ENCODE measurements at places on chromosomes 3 and 15.

GRCh38 chr3:50163572-50164455 lies 8.7 kb downstream of the SEMA3F start:
- no peak for DNase-seq

DNA sequence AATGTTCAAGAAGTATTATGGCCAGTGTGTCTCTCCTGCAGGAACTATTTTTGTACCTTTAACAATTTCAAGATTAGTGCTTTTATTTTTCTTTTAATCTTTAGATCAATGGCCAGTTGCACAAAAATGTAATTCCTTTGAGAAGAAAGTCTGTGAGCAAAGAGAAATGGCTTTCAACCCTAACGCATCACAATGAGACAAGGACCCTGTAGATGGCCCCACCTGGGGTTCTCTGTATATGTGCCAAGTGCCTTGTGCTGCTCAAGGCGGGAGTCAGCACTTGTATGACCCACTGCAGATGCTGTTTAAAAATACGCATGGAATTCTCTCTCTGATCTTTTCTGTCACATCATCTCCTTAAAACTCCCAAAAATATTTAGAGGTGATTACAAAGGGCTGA lies 453.4 kb downstream of the OCA2 start:
- DNase-seq = no peak

DNA sequence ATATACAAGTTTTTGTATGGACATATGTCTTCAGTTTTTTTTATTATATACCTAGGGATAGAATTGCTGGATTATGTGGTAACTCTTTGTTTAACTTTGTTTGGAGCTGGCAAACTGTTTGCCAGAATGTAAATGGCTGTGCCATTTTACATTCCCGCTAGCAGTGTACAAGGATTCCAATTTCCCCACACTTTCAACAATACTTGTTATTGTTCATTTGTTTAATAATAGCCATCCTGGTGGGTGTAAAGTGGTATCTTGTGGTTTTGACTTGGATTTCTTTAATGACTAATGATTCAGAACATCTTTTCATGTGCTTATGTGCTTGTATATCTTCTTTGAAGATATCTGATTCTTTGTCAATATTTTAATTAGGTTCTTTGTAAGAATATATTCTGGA lies 64.4 kb downstream of the ZNF609 start:
- DNase-seq = no peak

DNA sequence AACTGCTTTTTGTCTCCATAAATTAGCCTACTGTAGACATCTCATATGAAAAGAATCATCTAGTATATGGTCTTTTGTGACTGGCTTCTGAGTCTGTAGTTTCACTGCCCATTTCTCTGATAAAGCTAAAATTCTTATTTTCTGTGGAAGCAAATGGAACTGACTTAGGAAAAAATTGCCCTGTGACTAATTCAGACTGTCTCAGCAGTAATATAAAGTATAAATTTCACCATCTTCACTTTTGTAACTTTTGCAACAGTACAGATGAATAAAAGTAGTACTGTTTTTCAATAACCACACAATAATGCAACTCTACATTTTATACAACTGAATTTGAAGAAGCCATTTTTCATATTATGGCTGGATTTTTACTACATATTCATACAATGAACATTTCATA lies 104.1 kb downstream of the TBC1D5 start:
- no peak for DNase-seq

GRCh38 chr3:29301332-29302019 lies 20.6 kb downstream of the RBMS3 start:
- DNase-seq = no peak

- DNase-seq = no peak
Measured at GRCh38 chr15:63210151-63211091, 21.0 kb downstream of the RAB8B start.

GRCh38 chr3:8793242-8793641 lies 23.8 kb upstream of the OXTR start:
- DNase-seq = no peak

- no peak for DNase-seq
Measured at GRCh38 chr15:66658855-66659254, 43.2 kb upstream of the SMAD6 start.

DNA sequence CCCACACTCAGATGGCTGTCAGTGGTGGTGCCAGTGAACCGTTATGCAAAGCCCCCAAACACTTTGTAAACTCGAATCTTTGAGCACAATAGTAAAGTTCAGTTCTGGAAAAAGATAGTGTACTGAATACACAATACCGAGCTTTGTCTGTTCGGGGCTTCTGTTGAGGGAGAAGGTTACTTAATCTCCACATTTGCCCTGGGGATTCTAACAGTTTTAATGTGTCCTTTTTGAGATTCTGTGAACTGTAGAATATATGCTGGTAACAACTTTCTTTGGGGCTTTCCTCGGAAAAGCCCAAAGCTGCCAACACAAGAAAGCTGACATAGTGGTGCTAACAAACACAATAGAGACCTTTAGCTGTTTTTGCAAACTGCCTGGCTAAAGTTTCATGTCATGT lies 686.5 kb downstream of the ROBO1 start:
- no peak for DNase-seq

DNA sequence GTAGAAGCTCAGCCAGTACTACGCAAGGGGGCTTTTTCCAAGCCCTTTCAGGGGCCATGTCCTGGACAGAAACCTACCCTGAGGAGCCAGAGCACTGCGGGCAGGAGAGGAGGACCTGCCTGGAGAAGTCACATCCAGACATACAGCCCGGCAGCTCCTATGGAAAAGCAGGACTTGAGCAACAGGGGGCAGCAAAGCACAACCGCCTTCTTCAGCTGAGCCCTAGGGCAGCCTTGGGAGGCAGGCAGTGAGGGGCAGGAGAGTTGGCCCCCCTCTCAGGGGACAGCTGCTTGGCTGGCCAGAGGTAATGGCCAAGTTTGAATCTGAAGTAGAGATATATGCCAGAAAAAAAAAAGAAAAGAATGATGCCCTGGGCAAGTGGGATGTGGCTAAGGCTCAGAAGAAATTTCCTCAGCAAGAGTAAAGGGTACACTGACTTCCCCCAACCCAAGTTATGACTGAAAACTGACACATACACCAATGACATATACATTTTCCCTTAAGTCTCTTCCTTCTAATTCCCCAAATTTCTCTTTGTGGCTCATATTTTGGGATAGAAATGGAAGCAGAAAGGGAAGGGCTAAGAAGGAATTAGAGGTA lies 56.9 kb downstream of the CYP19A1 start:
- peak; percentile 38 for DNase-seq

DNA sequence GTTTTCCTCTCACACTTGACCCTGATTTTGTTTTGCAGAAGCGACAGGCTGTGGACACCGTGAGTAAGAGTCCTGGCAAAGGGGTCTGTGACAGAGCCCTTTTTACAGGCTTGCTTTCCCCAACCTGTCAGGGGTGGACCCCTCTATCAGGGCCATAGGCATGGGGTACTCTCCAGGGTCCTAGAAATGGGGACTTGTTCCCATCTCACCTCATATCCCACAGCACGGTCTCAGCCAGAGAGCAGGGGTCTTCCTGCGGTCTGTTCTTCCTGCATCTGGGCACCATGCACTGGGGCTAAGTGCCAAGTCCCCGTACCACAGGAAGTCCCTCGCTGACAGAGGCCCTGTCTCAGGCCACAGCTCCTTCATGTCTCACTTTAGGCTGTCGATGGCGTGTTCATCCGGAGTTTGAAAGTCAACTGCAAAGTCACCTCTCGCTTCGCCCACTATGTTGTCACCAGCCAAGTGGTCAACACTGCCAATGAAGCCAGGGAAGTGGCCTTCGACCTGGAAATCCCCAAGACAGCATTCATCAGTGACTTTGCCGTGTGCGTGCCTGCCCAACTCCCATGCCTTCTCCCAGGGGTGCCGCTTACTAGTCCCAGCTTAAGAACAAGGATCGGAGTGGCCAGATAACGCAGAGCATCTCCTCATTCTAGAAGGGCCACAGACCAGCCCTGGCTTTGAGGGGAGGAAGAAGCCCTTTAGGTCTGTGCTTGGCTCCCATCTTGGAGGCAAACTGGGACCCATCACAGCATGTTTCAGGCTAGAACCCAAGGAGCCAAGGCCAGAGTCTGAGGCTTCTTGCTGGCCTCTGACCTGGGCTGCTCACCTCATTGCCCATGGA lies 783 bp downstream of the ITIH1 start:
- no peak for DNase-seq

DNA sequence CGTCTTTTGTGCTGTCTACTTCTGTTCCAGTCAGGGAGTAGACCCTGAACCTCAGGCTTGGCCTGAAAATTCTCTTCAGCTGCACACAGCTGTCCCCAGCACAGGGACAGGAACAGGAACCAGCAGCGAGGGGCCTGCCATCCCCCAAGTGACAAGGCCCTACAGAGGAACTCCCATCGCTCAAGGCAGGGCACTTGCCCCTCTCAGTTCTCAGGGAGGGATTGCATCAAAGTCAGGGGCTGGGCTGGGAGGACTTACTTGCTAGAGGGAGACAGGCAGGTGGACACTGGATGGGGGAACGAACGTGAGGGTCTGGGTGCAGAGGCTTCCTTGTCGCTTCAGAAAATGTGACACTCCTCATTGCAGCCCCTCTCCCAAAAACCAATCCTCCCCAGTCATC lies 163.6 kb downstream of the CHSY1 start:
- DNase-seq = no peak

DNA sequence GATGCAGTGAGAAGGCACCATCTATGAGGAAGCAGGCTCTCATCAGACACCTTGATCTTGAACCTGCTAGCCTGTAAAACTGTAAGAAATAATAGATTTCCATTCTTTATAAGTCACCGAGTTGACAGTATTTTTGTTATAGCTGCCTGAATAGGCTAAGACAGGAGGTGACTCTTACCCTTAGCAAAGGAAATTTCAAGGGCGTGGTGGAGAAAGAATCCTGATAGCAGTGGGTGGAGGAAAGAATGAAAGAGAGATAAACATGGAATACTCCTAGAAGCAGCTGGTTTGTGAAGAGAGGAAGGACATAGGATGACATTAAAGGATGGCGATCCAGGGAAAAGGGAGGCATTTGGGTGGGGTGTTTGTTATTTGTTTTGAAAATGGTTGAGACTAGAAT lies 41.4 kb downstream of the SIDT1 start:
- no peak for DNase-seq

GRCh38 chr3:35932995-35933394 lies 293.7 kb downstream of the ARPP21 start:
- DNase-seq = no peak

DNA sequence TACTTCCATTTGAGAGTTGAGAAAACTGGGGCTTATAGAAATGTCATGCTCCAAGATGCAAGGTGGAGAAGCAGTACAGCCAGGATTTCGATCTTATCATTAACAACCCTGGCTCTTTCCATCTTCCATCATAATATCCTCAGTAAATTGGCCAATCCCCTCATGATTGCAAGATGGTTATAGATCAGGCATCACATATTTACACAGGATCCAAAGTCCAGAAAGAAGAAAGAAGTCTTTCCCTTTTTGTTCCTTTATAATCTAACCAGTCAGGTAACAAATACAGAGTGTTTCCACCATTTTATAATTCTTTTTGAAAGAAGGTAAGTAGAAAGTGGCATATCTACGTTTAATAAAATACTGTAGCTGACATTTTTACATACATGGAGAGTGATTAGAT lies 29.7 kb downstream of the CNTN3 start:
- no peak for DNase-seq

DNA sequence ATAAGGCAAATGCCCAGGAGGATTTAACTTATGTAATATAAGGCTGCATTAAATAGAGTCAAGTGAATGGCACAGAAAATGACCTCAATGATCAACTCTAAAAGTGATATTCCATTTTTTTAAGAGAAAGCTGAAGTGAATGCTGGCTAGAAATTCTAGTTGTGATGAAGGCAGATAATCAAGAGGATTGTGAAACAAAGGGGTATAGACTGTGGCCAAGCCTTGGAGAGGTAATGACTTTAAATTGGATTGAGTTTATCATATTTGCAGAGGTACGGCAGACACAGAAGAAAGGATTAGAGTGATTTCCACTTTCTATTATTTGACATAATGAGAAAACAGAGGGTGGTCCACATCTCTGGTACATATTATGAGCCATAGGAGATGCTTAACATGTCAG lies 269.2 kb downstream of the MECOM start:
- no peak for DNase-seq

GRCh38 chr3:192879346-192880031 lies 38.2 kb downstream of the MB21D2 start:
- DNase-seq = peak; percentile 47

- no peak for DNase-seq
Measured at GRCh38 chr15:92025706-92026270, 172.3 kb downstream of the SLCO3A1 start.

GRCh38 chr3:108320746-108321350 lies 24.5 kb downstream of the HHLA2 start:
- no peak for DNase-seq

GRCh38 chr3:109242187-109242523 lies 74.2 kb downstream of the DPPA2 start:
- no peak for DNase-seq

- peak; percentile 89 for DNase-seq
Measured at GRCh38 chr3:126389112-126389793, 5.5 kb upstream of the CFAP100 start.

DNA sequence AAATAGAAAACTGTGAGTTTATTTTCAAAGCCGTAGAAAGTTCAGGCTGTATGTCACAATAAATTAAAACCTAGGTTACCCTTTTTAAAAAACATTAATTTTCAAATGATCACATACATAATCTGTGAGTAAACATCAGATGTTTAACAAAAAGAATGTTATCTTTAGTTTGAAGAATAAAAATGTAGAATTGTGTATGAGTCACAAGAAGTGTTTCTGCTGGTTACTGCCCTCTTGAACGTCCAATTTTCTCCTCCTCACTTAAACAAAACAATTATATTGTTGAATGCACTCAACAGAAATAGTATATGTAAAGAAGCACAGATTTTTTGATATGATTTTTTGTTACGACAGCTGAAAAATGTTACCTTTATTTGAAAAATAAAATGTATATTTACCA lies 855.1 kb downstream of the ROBO1 start:
- no peak for DNase-seq

DNA sequence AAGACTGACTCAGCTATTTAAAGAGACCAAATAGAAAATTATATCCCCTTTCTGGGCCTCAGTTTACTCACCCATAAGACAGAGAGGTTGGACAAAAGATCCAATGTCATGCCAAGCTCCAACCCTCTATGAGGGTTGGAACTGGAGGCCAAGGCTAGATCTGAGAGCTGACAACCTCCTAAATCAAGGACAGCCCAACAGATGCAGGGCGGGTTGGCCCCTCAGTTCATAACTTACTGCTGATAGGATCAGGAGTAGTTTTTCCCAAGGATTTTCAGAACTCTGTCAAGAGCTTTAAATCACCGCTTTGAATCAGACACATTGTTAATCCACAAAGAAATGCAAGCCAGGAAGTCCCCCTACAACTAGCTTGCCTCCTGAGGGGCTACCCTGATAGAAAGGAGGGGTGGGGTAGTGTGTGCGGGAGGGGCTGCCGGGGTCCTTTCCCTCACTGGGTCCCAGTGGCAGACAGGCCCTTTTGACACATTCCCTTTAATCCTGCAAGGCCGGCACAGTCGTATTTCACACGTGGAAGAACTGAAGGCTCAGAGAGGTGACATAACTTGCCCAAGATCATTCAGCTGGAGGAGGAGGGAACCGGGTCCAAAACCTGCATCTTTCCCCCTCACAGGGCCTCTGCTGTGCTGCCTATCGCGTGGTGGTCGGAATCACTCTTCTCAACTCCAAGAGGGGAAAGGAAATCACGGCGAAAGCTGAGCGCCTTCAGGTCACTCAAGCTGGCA lies 21.4 kb downstream of the BMF start:
- no peak for DNase-seq

- no peak for DNase-seq
Measured at GRCh38 chr3:88963003-88963402, 144.4 kb upstream of the EPHA3 start.

- DNase-seq = no peak
Measured at GRCh38 chr3:172625404-172625803, 85.5 kb downstream of the NCEH1 start.

- DNase-seq = no peak
Measured at GRCh38 chr3:182436547-182436946, 356.8 kb upstream of the ATP11B start.

Measured in neuronal stem cell (in vitro differentiated cells).